Fibroblast of skin of left biceps (primary cell): ENCODE measurements at places on chromosomes 5 and 9.
A peak's percentile ranks its signal among the peaks of the same experiment; 100 is the strongest.

DNA sequence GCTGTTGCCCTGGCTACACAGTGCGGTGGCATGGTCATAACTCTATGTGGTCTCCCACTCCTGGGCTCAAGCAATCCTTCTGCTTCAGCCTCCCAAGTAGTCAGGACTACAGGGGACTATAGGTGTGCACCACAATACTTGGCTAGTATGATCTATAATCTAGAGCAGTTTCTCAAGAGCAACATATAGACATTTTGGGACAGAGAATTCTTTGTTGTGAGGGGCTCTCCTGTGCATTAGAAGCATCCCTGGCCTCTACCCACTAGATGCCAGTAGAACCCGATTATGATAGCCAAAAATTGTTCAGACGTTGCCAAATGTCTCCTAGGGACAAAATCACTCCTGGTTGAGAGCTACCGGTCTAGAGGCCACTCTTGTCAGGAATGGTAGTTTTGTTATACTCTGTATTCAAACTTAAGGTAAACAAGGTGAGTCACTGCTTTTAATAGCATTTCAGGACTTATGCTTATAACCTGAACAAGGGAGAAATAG is 7.2 kb downstream of the ANKHD1 start:
- no peak for DNase-seq

- no peak for DNase-seq
Measured at GRCh38 chr5:101084353-101084752, 181.3 kb upstream of the ST8SIA4 start.

GRCh38 chr5:181204113-181204825 is 727 bp downstream of the TRIM7 start:
- DNase-seq = no peak

- DNase-seq = no peak
Measured at GRCh38 chr9:123716339-123716945, 213.5 kb downstream of the DENND1A start.

DNA sequence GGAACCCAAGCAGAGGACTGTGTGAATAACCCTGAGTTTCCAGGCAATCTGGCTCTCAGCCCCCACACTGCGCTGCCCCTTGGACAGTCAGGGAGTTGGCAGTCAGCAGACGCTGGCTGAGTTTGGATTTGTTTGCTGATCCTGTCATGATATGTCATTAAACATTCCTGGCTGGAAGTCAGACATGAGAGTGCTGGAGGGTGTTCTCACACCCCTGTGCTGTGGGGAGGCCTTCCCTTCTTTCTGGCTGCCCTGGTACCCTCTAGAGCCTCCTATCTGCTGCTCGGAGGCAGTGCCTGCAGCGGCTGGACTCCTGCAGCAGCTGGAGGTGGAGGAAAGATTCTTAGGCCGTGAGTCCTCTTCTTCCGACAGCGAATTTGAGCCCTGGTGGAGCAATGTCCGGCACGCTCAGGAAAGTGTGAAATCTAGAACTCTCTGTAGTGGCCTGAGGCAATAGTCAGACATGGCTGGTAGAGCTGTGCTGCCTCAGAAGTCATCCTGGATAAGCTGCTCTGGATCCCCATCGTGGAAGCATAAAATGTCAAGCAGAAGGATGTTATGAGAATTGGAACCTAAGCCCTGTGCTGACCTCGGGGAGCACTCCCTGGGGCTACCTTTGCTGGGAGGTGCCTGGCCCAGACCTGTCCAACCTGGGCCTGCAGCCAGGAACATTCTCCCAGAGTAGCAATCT is 72.0 kb downstream of the PDE8B start:
- no peak for DNase-seq

DNA sequence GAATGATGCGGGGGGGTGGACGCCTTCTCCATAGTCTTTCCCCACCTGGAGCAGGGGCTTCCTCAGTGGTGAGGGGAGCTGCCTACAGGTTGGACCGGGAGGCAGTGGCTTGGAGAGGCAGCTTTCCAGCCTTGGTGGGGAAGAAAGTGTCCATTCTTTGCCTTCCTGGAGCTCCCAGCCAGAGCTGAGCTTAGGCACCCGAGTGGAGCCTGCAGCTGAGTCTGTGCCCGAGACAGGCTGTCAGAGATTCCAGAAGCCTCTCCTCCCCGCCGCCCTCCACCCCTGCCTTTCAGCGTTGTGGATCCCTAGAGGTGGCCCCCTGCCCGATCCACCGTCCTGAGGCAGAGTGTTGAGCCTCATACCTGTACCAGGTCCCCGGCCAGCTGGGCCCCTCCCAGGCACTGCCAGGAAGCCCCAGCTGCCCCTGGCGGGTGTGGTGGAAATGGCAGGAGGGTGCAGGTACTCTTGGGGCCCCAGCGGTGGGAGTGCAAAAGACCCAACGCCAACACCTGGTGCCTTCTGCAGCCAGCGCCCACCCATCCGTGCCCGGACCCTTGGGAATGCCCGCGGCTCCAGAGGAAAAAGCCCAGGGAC is 112.0 kb downstream of the RXRA start:
- no peak for DNase-seq

GRCh38 chr5:55820488-55820887 is 30.7 kb upstream of the IL31RA start:
- DNase-seq = no peak

DNA sequence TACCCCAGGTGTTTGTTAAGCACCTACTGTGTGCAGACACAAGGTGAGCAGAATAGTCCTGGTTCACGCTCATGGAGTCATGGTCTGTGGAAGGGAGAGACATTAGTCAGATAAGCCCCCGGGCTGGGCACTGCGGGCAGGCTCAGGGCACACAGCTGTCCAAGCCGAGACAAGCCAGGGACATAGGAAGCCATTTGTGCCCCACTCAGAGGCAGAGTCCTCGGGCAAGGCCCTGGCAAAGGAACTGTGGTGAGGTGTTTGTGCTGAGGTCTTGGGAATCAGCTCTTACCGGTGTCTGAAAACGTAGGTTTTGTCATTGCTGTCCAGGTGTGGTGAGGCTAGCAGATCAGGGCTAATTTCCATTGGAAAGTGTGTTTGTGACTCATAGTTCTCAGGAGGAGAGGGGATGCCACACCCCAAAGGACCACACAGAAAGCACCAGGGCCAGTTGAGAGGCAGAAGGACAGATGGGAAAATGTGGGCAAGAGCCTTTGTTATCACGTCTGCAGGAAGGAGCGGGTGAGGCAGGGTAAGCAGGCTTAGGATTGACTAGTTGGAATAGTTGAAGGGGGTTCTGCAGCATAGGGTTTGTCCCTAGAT is 46.1 kb upstream of the NEURL1B start:
- DNase-seq = no peak

GRCh38 chr9:131656356-131657036 is 83.4 kb downstream of the RAPGEF1 start:
- no peak for DNase-seq

DNA sequence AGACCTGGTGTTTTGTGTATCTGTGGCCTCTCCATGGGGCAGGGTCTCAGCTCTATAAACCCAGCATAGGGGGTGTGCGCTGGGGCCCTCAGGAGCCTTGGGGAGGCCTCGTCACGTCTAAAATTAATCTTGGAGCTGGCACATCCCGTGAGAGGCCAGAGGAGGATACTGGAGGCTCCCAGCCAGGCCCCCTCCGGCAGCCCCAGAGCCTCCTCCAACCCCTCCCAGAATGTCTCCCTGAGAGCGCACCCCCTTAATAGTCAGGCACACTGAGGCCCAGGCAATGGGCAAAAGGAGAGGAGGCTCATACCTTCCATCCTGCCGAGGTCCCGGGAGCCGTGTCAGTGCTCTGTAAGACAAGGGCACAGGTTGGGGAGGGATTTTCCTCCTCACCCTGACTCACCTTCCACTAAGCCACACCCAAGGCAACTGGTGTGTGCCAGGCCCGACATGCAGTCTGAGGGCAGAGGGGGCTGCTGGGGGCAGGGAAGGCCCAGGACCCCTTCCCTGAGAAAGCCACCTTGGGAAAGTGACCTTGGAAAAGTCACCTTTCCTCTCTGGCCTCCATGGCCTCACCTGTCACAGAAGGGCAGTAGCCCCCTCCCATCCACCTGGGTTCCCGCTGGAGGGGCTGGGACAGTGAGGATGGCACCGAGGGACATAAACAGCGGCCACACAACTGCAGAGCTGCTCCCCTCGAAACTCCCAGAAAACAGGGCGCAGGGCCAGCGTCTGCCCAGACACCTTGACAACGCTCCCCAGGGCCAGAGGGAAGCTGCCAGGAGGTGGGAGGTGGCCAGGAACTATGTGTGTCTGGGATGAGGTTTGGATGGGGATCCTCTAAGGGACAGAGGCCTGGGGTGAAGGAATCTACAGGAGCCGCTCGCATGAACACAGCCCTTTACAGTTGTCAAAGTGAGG is 2.9 kb downstream of the AK1 start:
- no peak for DNase-seq

- DNase-seq = no peak
Measured at GRCh38 chr9:72883875-72884274, 69.0 kb downstream of the ALDH1A1 start.

- no peak for DNase-seq
Measured at GRCh38 chr9:106947106-106947900, 84.3 kb downstream of the ZNF462 start.

GRCh38 chr5:91136271-91136670 is 246.8 kb downstream of the ARRDC3 start:
- no peak for DNase-seq

- DNase-seq = no peak
Measured at GRCh38 chr5:168104811-168105481, 186.5 kb upstream of the WWC1 start.

GRCh38 chr9:94150890-94151650 is 66.8 kb downstream of the PTPDC1 start:
- DNase-seq = no peak

DNA sequence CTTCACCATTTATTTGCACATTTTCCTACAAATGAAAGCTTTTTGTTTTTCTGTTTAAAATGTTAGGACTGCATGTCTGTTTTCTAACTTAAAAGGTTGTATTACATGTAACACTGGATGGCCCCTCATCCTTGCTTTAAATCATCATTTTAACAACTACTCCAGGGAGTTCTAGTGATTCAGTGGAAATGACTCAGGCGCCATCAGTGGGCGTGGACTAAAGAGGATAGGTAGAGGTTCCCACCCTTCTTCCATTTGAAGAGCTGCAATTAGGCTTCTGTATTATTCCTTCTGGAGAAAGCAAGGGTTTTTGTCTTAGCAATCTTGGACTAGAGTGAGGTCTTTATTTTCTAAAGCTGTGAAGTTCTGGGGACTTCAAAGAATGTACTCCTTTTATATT is 213.7 kb downstream of the TMEM38B start:
- DNase-seq = no peak

DNA sequence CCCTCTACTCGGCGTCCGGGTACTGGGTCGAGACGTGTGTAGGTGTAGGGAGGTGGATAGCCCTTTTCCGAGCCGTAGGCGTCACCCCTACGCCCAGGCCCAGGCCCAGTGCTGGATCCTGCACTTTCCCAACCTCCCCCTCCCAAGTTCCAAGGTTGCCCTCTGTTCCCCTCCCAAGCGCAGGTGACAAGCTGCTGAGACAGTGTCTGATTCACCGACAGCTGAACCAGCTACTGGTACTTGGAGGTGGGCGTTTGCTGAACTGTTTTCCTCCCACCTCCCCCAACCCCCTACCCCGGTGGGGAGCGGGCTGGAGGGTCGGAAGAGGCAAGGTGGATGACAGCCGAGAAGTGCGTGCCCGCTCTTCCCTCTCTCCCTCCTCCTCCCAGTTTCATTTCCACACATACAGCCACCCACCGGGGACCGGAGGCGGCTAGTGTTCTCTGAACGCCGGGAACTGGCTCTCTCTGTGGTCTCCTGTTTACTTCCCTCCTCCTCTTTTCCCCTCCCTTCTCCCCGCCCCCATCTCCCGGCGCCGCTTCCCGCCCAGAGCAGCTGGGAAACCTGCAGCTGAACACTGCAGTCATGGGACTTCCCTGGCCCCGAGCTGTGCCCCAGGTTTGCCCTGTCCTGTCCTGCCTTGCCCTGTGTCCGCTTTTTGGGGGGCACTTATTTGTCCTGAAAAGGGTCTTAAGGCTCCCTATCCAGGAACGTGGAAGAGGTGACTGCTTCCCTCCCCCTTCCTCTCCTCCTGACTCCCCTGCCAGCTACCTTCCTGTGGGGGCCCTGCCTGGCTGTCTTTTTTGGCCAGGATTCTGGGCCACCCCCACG is 6.2 kb upstream of the KLF9 start:
- DNase-seq = peak; percentile 66

- DNase-seq = no peak
Measured at GRCh38 chr9:114465906-114466900, 39.1 kb downstream of the WHRN start.

GRCh38 chr5:54653956-54654614 is 136.5 kb downstream of the SNX18 start:
- DNase-seq = no peak

- DNase-seq = no peak
Measured at GRCh38 chr5:92778261-92778660, 802.8 kb downstream of the NR2F1-AS1 start.

DNA sequence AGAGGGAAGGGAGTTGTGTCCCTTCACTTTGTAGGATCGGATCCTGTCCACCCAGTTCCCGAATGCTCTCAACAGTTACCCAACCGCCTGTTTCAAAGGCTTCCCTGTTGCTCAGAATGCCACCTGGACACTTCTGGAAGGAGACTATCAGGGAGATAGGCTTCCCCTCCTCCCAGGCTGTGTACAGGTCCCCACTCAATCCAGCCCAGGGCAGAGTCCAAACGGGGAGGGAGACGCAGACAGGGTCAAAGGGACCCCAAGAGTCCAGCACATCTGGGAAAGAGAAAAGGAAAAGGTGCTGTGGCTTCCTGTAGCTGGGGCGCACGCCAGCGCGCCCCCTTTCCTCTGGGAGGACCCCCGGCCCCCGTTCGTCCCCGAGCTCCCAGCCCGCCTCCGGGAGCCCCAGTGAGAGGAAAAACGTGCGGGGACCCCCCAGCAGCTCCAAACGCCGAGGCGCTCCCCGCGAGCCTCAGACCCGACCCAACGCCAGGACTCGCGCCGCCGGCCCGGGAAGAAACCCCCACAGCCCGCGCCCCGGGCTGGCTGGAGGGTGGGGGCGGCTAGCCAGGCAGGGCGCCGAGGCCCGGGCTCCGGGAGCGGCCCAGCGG is 640 bp downstream of the SURF4 start:
- no peak for DNase-seq

- no peak for DNase-seq
Measured at GRCh38 chr5:123452401-123452800, 29.2 kb upstream of the CEP120 start.

DNA sequence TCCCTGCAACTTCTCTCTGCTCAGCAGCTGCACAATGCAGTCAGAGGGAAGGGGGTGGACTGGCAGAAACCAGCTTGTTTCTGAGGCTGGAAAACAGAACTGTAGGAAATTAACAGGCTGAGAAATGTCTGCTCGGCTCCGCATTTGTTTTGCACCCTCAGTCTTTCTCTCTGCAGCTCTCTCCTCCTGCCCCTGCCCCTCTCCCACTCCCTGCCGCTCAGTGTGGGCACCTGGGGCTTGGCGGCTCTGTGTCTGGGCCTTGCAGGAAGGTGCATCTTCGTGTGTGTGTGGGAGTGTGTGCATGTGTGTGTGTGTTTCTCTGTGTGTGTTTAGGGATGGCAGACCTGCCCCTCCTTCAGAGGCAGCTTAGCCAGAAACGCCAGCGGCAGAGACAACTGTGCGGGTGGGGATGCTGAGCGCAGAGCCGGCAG is 53.0 kb downstream of the PCDH1 start:
- DNase-seq = no peak

- no peak for DNase-seq
Measured at GRCh38 chr5:65854925-65855324, 71.5 kb upstream of the ERBIN start.

- no peak for DNase-seq
Measured at GRCh38 chr5:93257616-93258015, 323.4 kb downstream of the NR2F1-AS1 start.
